ENCODE measurements at places on chromosomes 5 and 9.

DNA sequence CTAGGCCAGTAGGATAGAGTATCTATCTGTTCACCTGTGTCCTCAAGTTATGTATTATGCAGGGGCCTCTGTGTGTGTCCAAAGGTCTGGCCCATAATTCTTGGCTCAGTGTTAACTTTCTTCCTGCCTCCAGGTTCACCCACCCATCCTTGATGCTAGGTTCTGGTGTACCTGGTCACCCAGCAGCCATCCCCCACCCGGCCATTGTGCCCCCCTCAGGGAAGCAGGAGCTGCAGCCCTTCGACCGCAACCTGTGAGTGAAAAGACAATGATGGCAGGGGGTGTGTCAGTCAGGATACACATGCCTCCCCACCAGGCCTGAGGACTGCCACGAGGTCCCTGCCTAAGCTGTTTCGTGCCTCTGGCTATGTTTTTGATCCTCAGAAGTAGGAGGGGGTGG, 27.6 kb downstream of the TCF7 start:
- no peak for DNase-seq

DNA sequence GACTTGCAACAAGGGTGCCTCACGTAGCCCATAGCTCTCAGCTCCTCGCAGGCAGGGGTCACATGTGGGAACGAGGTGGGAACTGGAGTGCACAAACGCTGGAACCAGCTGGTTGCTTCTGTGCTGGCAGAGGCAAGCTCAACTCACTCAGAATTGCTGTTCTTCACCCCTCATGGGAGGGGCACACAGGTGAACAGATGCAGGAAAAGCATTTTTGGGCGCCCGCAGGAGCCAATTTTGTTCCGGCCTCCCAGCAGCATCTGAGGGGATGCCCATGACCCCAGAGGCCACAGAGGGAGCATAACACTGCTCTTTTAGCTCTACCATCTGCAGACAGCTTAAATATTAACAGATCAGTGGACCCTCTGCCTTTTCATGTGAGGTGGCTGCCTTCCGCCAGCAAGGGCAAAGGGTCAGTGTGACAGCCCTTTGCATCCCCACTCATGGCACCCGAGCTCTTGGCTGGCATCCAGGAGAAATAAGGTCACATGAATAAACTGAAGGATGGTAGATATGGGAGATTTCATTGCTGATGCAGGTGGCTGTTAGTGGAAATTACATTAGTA, 196.2 kb downstream of the SLCO4C1 start:
- DNase-seq = no peak

GRCh38 chr9:133778336-133779013, 40.3 kb upstream of the SARDH start:
- no peak for DNase-seq

DNA sequence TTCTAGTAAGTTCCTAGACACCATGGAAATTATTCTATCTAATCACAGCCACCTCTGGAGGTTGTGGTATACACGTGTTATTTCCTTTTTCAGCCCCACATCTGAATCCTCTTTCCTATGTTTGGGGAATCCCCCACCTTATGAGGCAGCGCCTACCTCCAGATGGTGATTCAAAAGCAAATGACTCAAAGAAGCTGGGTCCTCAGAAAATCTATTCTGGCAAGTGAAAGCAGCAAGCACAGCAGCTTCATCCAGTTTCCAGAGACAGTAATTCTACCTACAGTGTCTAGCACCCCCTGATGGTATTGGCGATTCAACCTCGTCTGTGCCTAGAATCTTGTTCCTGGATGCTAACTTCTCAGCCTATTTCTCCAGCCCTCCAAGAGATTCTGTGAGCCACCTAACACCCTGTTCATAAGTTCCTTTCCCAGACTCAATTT, 43.0 kb downstream of the STRBP start:
- peak; percentile 21 for DNase-seq

DNA sequence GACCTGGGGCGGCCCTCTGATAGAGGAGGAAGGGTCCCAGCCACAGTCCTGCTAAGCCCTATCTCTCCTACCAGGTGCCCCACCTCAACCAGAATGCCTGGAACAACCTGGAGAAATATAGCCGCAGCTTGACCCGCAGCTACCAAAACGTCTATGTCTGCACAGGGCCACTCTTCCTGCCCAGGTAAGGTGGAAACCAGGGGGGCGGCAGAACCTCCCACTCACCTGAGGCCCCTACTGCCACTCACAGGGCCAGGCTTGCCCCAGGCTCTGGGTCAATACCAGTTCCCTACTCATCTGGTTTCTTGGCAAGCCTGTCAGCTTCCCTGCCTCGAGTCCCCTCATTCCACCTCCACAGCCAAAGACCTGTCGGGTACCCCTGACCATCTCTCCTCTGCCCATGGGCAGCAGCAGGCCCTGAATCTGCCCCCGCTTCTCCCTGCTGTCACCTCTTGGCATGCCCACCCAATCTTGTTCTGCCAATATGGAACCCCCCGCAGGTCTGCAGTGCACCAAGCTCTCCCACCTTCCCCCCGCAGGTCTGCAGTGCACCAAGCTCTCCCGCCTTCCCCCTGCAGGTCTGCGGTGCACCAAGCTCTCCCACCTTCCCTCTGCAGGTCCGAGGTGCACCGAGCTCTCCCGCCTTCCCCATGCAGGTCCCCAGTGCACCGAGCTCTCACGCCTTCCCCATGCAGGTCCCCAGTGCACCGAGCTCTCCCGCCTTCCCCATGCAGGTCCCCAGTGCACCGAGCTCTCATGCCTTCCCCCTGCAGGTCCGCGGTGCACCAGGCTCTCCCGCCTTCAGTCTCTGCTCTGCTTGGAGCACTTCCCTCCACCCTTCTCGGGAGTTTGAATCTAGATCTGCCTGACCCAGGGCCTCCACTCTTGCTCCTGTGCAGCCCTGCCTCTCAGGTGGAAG, 2.6 kb downstream of the ENDOG start:
- no peak for DNase-seq

GRCh38 chr9:83714329-83714728, 6.6 kb upstream of the UBQLN1 start:
- no peak for DNase-seq

DNA sequence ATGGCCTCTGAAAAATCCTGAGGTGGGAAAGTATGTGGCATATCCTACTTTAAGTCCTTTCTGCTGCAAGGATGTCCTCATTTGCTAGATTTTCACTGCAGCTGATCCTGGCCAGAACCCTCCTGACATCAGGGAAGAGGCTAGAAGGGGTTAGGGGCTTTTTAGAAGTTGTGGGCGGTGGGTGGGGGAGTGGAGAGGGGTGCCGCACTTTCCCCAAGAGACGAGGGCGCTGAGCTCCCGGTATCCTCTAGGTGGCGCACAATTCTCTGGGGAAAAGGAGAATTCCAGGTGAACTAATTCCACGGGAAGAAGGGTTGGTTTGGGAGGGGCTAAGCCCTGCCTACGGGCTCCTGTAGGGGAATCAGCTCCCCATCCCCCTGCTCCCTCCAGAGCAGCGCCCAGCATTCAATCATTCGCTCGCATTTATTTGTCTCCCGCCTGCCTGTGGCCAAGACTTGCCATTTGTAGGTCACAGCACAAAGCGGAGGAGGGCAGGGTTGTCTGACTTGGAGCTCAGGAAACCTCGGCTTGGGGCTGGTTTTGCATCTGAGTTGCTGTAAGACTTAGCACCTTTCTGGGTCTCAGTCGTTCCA, 42.9 kb upstream of the HAND1 start:
- no peak for DNase-seq

DNA sequence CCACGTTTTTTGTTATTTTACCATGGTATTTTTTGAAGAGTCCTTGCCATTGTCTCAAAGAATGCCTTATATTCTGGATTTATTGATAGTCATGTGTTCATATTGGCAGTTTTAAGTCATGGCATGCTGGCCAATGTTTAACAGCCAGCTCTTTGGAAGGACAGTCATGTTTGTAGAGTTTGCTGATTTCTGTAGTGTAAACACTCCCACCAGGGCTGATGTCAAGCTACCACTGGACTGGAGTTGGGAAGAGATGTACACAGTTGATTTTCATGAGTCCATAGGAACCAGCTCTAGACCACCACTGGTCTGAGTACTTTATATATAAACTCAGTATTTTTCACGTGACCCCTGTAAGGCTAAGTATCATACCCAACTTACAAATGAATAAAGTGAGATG, 125.2 kb upstream of the DHFR start:
- DNase-seq = no peak

DNA sequence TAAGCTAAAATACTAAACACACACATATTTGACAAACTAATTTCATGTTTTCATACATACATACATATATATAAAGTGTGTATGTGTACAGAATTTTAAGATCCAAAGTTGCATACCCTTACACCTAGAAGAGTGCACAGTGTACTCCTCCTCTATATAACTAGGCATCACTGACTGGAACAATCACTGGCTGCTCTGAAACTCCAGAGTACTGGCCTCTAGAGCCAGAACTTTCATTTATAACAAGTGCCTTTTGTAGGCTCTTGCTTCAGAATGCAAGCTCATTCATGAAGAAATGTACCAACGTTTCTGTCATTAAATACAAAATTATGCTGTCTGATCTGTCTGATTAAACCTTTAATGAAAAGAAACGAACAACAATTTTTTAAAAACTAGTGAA, 4.0 kb downstream of the LEAP2 start:
- DNase-seq = no peak

- no peak for DNase-seq
Observed at GRCh38 chr9:134342746-134343115, 16.5 kb downstream of the RXRA start.

- DNase-seq = no peak
Observed at GRCh38 chr5:10564838-10565784, 1.2 kb downstream of the ANKRD33B start.

GRCh38 chr5:28523416-28523815, 1485.0 kb upstream of the CDH9 start:
- DNase-seq = no peak

GRCh38 chr9:123283048-123283408, 14.6 kb upstream of the STRBP start:
- no peak for DNase-seq

DNA sequence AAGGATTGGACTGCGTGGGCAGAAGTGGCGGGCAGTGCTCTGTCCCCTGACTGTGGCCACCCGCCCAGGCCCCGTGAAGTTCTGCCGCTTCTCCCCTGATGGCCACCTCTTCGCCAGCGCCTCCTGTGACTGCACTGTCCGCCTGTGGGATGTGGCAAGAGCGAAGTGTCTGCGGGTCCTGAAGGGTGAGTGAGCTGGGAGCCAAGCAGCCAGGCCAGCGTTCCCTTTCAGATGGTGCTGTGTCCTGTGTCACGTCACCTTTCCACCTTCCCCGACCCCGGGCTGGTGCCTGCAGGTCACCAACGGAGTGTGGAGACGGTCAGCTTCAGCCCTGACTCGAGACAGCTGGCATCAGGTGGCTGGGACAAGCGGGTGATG, 2.3 kb downstream of the WDR38 start:
- no peak for DNase-seq

DNA sequence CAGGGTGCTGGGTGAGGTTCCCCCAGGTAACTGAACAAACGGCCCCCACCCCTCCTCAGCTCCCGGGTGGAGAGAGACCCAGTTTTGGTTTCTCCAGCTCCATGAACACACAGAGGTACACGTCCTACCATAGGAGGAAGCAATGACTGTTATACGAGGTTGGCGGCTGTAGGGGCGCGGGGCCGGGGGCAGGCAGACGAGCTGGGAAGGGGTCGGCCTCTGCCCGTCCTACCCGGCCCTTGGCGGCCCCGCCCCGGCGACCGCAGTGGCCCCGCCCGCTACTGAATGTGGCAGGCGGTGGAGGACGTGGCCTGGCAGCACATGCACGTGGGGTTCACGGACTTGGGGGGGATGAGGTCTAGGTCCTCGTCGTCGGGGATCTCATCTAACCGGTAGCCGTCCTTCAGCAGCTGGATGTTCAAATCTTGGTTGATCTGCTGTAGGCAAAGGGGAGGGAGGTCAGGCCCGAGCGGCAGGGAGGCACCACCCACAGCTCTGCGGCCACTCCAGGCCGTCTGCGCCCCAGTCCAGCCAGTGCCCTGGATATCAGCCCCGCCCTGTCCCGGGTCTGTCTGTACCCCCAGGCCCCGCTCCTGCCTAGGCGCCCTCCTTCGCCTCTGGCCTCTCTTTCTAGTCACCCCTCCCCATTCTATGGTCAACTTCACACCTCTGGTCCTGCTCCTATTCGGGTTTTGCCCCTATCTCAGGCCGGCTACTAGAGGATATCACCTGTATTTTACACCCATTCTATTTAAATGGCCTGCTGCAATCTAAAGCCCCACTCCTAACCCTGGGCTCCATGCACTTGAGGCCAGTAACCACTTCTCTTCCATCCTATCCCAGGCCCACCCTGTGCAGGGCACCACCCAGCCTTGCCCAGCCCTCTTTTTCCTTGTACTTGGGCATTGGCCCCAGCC, 24.2 kb upstream of the MYORG start:
- no peak for DNase-seq

DNA sequence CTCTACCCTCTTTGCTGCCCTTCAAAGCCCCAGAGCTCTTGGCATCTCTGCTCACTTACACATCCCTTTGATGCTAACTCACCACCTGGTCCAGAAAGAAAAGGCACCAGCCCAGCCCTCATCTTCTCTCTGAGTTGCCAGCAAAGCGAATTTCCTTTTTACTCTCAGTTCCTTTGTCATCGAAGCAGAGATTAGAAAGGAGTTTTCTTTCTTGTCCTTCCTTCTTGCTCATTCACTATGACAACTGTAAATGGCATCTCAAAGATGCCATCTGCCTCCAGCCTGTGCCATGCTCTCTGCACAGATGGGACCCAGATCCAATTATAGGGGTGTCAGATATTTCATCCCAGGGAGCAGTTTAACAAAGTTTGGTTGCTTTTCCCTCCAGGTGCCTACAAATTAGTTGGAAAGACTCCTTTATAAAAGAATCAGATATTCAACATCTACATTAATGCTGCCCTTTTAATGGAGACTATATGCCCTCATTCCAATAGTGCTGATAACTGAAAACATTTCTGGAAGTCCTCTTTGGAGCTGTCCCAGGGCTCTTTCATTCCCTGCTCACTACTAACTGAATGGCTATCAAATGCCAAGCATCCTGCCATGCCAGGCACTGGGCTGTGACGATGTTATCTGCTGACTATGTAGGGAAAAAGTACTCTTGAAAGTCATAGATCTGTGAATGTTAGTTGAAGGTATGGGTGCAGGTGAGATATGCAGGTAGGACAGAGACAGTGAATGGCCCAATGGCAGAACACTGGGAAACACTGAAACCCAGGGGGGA, 58.9 kb downstream of the SUSD1 start:
- DNase-seq = no peak

GRCh38 chr5:75993643-75994520, 89.3 kb upstream of the SV2C start:
- no peak for DNase-seq

DNA sequence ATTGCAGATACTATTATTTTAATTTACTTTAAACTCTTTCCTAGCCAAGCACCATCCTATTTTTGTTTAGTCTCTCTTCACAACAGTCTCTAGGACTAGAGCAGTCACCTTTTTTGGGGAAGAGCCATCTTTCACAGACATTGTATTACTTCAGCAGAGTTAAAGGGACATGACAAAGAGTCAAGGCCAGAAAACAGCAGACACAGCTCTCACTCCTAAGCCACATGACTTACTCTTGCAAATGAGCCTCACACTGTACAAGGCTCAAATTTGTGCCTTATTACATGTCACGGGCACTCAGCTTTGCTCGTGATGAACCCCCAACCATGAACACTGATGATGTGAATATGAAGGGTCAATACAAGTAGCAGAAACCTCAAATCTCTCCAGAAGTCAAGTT, 104.3 kb downstream of the ZNF608 start:
- DNase-seq = no peak

GRCh38 chr5:124981901-124982300, 235.5 kb upstream of the ZNF608 start:
- no peak for DNase-seq

Measured in left colon (tissue), 2 donors.